ENCODE measurements at places on chromosomes 6 and 20. TPM values are rescaled to one million over a fixed set of nuclear protein-coding genes. Genes with fewer than 3 reads are reported as not detected.

- peaks cover 5% of the 10 kb centered on the region for H3K36me3 ChIP-seq
- H3K27me3 ChIP-seq: no peaks in the 10 kb centered on the region
- H3K27ac ChIP-seq: no peak overlapping the region
- DNase-seq: no peak
- H3K4me3 ChIP-seq: no peak overlapping the region
Observed at GRCh38 chr6:129276986-129277385, 394.0 kb downstream of the LAMA2 start.

DNA sequence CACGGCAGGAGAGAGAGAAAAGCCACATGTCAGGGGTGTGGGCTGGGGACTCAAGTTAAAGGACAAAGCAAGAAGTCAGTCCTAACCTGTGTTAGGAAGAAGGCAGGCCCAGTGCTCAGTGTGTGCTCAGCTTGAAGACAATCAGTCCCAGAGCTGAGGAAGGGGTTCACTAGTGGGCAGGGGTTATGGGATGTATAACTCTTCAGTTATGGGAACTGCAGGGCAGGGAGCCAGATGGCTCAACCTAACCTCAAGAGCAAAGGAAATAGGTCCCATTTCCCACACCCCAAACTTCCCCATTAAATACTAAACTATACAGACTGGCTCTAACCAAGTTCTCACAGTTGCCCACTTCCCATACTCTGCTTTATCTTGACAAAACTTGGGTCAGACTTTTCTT is 7.4 kb upstream of the SSTR4 start:
- no peaks in the 10 kb centered on the region for H3K27me3 ChIP-seq
- H3K27ac ChIP-seq: no peak overlapping the region
- H3K4me1 ChIP-seq: peaks cover 5% of the 10 kb centered on the region
- DNase-seq: no peak

DNA sequence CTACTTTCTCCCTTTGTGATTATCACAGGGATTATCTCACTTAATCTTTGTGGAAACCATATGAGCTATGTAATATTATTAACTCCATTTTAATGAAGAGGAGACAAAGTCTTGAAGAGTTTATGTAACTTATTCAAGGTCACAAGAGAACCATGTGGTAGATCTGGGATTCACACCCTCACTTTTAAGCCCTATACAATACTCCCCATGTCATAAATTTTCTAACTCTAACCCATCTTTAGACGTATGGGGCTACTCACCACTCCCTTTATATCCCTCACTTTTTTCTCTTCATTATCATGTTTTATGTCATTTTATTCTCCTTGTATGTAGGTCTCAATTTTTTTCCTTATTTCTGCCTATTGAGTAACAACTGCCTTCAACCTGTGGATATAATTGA is 126.4 kb upstream of the AHI1 start:
- no peaks in the 10 kb centered on the region for H3K27me3 ChIP-seq
- no peak overlapping the region for H3K27ac ChIP-seq
- no peak for DNase-seq

DNA sequence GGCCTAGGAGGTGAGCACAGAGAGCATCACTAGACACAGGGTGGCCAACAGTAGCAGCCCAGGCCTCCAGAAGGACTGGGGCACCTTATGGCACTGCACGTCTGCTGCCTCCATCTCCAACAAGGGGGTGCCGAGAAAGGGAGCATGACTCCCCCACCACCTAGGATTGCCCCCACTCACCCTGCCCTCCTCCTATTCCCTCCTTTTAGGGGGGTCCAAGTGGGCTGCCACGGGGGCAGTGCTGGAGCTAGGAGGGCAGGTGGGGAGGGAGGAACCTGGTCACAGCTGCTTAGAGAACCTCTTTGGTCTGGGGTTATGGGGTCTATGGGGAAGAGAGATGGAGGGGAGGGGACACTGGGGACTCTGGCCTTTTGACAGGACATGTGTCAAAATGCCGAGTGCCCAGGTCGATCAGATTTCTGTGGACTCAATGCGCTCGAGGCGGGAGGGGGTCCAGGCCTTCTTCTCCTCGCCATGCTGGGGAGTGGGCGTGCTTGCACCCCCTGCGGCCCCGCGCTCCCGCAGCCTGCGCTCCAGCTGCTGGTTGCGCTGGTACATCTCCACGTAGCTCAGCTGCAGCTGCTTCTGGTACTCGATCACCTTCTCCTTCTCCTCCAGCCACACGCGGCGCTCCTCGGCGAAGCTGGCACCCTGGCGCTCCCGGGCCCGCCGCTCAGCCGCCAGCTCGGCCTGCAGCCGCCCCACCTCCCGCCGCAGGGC is 4.5 kb upstream of the FASTKD5 start:
- no peak overlapping the region for H3K4me3 ChIP-seq
- no peaks in the 10 kb centered on the region for H3K36me3 ChIP-seq
- no peaks in the 10 kb centered on the region for H3K27me3 ChIP-seq
- no peaks in the 10 kb centered on the region for H3K4me1 ChIP-seq
- DNase-seq: no peak
- no peak overlapping the region for H3K27ac ChIP-seq

The CCN6 gene
- not detected for polyA plus RNA-seq

DNA sequence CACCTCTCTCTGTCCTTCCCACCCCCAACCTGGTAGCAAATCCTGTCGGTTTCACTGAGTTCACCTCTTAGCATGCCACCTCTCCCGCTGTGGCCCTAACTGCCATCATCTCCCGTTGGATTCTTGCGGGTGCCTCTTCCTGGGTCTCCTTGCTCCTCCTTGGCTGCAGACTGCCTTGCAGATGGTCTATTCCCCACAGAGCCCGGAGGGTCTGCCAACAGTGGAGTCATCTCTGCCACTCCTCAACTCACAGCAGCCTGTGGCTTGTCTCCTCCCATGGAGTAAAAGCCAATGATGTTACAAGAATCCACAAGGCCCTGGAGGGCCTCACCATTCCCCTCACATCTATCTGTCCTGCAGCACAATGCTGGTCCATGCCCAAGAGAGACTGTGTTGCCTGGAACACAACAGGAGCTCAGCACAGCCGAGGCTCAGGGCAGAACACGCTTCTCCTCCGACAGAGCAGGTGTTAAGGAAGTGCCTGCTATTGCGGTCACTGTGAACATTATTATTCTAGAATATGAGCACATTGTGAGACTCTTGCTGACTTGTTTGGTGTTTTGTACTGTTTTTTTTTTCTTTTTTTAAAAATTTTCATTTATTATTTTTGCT is 241.8 kb upstream of the SULF2 start:
- H3K4me3 ChIP-seq: no peak overlapping the region
- no peaks in the 10 kb centered on the region for H3K4me1 ChIP-seq
- no peak for DNase-seq
- H3K36me3 ChIP-seq: no peaks in the 10 kb centered on the region
- H3K27me3 ChIP-seq: no peaks in the 10 kb centered on the region

GRCh38 chr6:163862701-163863100 is 448.2 kb downstream of the QKI start:
- H3K4me1 ChIP-seq: no peaks in the 10 kb centered on the region
- H3K4me3 ChIP-seq: no peak overlapping the region
- no peak overlapping the region for H3K27ac ChIP-seq

The SENP6 gene
- polyA plus RNA-seq: 30.4 TPM

The COL11A2 gene
- 0.88 TPM for polyA plus RNA-seq

DNA sequence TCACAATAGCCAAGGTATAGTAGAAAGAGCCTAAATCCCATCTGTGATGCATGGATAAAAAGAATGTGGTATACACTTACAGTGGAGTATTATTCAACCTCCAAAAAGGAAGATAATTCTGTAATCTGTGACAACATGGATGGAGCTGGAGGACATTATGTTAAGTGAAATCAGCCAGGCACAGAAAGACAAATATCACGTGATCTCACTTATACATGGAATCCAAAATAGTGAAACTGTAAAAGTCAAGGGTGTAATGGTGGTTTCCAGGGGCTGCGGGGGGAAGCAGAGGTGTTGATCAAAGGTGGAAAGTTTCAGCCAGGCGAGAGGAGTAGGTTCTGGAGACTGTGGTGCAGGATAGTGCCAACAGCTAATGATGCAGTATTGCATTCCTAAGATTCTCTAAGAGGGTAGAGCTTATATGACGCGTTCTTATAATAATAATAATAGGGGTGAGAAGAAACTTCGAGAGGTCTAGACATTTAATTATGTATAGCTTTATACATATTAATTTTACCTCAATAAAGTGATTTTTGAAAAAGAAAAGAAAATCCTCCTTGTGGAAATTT is 246.1 kb downstream of the FOXA2 start:
- no peak overlapping the region for H3K4me3 ChIP-seq
- H3K27me3 ChIP-seq: no peaks in the 10 kb centered on the region
- H3K27ac ChIP-seq: no peak overlapping the region
- H3K4me1 ChIP-seq: peaks cover 7% of the 10 kb centered on the region
- H3K36me3 ChIP-seq: no peaks in the 10 kb centered on the region

GRCh38 chr6:48567016-48567415 is 456.0 kb upstream of the PTCHD4 start:
- no peaks in the 10 kb centered on the region for H3K27me3 ChIP-seq
- H3K36me3 ChIP-seq: no peaks in the 10 kb centered on the region
- H3K4me3 ChIP-seq: no peak overlapping the region
- DNase-seq: no peak
- H3K27ac ChIP-seq: no peak overlapping the region

DNA sequence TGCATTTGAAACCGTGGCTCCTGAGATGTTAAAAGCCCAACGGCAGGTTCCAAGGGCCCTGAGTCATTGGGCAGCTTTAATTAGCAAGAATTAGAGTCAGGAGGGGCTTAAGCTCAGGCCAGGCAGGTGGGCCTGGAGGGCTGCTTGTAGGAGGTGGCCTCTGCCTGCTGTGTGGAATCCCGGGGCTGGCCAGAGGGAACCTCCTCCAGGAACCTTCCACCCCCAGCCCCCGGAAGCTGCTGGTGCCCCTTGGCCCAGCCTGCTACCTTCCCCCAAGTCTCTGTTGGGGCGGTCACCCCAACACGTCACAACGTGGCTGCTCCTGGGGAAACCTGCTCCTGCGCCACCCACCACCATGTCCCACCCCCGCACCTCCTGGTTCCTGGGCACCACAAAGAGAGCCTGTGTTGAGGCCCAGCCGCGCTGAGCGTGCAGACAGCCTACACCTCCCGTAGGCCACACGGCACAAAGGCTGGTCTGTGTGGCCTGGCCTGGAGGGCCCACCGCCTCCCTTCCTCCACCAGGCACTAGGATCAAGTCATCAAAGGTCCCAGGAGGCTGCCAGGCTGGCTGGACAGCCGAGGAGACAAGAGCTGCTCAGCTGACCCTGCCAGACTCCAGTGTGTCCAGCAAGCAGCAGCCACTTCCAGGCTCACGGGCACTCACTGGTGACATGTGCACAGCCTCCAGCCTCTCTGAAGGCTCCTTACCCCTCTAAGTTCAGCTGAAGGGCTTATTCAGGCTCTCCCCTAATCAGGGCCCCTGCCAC is 86.3 kb downstream of the SNX5 start:
- no peaks in the 10 kb centered on the region for H3K27me3 ChIP-seq
- H3K4me3 ChIP-seq: no peak overlapping the region
- DNase-seq: no peak
- no peaks in the 10 kb centered on the region for H3K36me3 ChIP-seq

GRCh38 chr20:46801003-46801702 is 91.7 kb downstream of the SLC2A10 start:
- no peak for DNase-seq
- peaks cover 27% of the 10 kb centered on the region for H3K27me3 ChIP-seq
- H3K4me1 ChIP-seq: no peaks in the 10 kb centered on the region

DNA sequence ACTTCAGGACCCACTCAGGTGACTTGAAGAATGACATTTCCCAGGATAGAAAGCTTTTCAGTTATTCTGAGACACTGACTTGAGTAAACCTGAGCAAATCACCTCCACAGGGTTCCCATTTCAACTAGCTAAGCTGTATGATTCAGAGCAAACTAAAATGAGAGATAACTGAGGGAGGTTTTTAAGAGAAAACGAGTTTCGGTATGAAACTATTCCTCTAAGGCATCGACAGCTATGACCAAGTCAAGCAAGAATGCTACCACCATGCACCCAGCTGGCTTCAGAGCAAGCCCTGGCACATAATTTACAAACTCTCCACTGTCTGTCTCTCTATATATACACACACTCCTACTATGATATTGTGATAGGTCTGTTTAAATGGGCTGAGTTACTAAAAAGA is 75.4 kb downstream of the PERP start:
- H3K4me3 ChIP-seq: no peak overlapping the region
- H3K36me3 ChIP-seq: no peaks in the 10 kb centered on the region
- DNase-seq: no peak

The NR2E1 gene
- not detected for polyA plus RNA-seq

DNA sequence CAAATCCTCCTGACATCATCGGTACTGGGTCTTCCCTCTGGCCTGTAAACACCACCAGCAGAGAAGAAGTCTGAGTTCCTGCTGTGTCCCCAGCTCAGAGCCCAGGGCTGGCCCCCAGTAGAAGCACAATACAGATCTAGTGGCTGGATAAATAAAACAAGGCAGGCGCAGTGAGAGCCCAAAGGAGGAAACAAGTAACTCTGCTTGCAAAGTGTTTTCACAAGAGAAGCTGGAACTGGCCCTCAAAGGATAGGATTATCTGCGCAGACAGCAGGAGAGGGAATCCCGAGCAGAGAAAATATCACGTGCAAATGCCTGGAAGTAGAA is 205.1 kb downstream of the ZDHHC14 start:
- DNase-seq: no peak
- H3K4me1 ChIP-seq: peaks cover 7% of the 10 kb centered on the region
- H3K4me3 ChIP-seq: no peak overlapping the region
- H3K27me3 ChIP-seq: no peaks in the 10 kb centered on the region
- no peak overlapping the region for H3K27ac ChIP-seq

DNA sequence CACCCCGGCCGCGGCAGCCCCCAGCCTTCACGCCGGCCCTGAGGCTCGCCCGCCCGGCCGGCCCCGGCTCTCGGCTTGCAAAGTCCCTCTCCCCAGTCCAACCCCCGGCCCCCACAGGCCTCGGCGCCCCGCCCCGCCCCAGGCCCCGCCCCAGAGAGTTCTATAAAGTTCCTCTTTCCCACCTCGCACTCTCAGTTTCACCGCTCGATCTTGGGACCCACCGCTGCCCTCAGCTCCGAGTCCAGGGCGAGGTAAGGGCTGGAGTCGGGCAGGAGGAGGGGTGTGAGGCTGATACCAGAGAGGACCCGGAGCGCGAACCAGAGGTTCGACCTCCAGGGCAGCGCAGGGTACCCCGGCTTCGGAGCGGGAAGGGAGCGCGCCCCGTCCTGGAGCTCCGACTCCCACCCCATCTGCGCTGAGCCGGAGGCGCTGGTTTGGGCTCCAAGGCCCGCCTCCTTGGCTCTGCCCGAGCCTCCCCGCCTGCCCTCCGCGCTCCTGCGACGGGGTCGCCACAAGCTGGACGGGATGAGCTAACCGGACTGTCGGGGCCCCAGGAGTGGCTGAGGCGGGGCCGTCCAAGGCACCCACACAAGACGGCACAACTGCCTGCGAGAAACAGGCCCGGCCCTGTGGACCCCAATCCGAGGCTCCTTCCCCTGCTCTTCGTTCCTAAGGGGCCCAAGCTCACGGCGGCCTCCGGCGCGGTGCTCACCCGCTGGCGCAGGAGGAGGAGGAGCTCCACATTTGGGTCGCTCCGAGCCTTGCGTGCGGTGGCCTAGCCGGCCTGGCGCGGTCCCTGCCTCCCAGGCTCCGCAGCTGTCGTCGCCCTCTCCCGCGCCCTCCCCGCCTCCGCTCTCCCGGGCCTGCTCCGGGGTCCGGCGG is at the start of gene IRF4:
TSS of gene IRF4 (plus strand) at position 194 of the 882 bp plus-strand sequence. CDS start 1,401 bp downstream, outside the sequence.
- H3K36me3 ChIP-seq: no peaks in the 10 kb centered on the region
- H3K27me3 ChIP-seq: peaks cover 88% of the 10 kb centered on the region
- DNase-seq: peak; percentile 34
- H3K4me1 ChIP-seq: peaks cover 36% of the 10 kb centered on the region
- no peak within 1 kb of the TSS for H3K27ac ChIP-seq
- peak within 1 kb of the TSS; percentile 39 for H3K4me3 ChIP-seq
